ENCODE measurements at places on chromosomes 13 and 19. TPM values are rescaled to one million over a fixed set of nuclear protein-coding genes. Genes with fewer than 3 reads are reported as not detected.

The KLK14 gene
- 2.1 TPM for total RNA-seq

The TEX26 gene
- not detected for total RNA-seq

The CYP2A6 gene
- total RNA-seq, result 3.1 TPM

The ERCC1 gene
- 53.7 TPM for total RNA-seq

The C13orf46 gene
- 25.6 TPM for total RNA-seq

DNA sequence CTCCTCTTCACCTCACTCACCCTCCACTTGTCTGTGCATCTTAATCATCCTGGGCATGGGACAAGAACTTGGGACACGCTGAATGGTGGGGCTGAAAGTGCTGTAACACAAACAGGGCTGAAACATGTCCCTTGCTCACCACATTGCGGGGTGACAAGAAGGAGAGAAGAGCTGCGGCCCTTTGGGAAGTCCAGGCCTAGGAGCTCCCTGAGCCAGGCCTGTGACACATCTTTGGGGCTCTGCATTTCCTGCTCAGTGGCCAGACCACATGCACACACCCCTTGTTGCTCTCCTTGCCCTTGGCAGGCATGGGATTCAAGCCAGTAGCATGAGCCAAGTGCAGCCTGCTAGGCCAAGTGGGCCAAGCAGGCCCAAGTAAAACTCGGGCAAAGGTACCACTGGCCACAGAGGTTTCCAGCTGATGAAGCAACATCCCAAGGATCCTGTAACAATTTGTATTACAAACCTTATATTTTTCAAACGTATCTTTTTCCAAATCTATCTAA is 1384.3 kb upstream of the PCDH20 start:
- DNase-seq, result no peak

DNA sequence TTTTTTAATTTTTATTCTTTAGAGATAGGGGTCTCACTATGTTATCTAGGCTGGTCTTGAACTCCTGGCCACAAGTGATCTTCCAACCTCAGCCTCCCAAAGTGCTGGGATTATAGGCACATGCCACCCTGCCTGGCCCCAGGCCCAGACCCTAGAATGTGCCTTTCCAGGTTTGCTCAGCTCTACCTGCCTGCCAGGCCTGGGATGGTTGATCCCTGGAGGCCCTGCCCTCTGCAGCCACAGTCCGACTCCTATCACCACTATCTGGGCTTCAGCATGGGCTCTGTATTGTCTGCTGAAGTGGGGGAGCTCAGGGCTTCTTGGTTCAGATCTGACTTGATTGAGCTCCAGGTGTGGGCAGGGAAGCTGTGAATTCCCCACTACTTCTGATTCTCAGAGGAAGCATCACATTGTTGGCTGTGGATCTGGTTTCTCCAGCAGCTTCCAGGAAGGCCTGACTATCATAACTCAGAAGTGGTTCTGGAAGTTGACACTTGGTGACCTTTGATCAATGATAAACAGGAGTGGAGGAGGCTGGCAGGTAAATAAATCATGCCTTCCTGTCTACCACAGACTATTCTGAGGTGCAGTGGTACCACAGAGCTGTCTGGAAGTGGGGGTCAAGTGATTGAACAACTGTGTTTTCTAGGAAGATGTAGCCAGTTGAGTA is 71.9 kb downstream of the OLFM4 start:
- no peak for DNase-seq

DNA sequence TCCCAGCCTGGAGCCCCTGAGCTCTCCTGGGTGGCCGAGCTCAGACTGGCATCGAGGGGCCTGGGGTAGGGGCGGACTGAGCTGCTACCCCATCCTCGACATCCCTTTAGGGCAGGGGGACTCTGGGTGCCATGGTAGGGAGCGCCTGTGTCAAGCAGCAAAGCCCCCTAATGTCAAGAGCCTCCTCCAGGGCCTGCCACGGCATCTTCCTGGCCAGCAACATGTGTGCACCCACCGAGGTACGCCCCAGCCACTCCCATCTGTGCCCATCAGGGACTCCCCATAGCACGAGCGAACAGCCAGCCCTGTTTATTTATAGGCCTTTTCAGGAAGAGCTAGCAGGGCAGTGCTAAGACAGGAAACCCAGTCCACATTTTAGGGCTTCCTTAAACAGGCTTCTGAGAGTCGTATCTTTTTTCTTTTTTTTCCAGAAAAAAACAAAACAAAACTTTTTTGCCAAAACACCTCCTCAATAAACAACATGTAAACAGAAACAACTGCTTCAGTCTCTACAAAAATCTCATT is 14.3 kb downstream of the LRP3 start:
- DNase-seq, result no peak

DNA sequence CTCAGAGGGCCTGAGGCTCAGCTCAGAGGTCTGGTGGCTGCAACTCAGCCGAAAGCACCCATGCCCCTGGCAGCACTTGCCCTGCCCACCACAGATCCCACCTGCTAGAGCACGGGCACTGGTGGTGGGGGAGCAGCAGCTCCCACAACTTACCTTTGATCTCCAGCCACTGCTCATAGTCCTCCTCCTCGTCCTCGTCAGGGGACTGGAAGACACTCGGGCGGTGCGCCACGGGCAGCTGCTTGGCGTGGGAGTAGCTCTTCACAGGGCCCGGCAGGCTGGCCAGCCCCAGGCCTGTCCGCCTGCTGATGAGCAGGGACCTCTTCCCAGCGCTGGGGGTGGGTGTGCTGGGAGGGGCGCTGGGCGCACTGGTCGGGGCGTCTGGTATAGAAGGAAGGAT is 14.6 kb downstream of the SUGP1 start:
- DNase-seq, result peak; percentile 76

GRCh38 chr19:17255150-17255621 is 9.4 kb downstream of the USHBP1 start:
- DNase-seq, result peak; percentile 77

- DNase-seq, result no peak
Measured at GRCh38 chr19:28486926-28487325, 726.0 kb downstream of the UQCRFS1 start.

DNA sequence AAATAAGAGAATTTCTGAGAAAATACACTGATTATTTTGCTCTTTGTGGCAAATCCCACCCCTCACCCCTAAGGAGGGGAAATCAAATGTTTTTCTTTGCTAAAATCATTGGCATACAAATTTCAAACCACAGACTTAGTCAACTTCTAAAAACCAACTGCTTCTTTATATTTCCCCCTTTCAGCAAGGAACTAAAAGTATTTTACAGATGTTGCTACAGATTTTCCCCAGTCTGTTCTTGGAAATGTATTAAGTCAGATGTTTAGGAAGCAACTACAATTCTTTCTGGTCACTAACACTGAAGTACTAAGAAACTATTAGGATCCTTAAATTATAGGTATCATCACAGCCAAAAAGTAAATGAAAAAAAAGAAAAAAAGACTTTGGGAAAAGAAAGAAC is 6.9 kb downstream of the MTMR6 start:
- DNase-seq, result no peak

DNA sequence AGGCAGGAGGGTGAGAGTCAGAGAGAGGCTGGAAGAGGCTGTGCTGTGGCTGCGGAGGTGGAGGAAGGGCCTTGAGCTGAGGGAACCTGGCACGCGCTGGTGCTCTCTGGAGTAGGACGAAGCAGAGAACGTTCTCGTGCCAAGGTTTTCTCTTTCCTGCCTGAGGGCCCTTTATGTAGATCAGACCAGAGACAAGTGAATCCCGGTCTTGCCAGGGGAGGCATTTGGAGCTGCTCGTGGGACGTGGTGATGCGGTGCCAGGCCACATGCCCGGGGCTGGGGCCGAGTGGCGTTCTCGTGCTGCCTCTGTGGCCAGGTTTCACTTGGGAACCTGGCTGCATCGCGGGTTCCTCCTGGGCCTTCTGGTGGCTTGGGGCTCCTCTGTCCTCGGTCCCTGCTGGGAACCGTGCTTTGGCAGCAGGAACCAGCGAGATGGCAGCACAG is 54.2 kb downstream of the KDM4B start:
- DNase-seq, result peak; percentile 72
